ENCODE measurements at places on chromosomes 3 and 15.

GRCh38 chr3:150315721-150316120, 92.4 kb upstream of the TSC22D2 start:
- peak; percentile 19 for DNase-seq

GRCh38 chr3:63595221-63595620, 57.3 kb upstream of the SNTN start:
- DNase-seq = no peak

- peak; percentile 76 for DNase-seq
Measured at GRCh38 chr3:50450209-50450921, 53.1 kb downstream of the CACNA2D2 start.

- no peak for DNase-seq
Measured at GRCh38 chr3:107361633-107362032, 15.6 kb upstream of the CCDC54 start.

DNA sequence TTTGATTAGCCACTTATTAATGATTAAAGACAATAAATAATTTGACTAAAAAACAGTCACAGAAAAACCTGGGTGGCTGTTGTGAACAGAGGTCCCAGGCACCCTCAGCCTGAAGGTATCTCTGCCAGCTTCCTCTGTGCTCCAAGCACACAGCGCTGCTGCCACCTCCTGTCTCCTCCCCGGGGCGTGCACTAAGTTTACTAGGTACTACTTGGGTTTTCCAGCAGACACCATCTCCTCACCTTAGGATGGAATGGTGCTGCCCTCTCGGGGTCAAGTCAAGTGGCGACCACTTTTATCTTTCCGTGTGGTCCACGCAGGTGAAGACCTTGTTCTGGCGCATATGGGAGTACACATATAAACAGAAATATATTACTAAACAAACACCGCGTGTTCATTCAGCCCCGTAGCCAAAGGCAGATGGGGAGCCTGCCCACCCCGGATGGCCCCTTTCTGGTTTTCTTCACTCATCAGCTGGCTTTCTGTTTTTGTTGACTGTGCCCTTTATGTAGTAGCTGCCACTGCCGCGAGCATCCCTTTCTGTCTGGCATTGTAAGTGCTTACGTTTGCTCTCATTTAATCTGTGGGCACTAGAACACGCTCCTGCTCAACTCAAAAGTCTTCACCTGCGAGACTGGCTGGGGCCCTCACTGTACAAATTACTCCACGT, 128.0 kb downstream of the LRIG1 start:
- no peak for DNase-seq

GRCh38 chr3:43647331-43648166, 25.7 kb upstream of the ANO10 start:
- no peak for DNase-seq

GRCh38 chr15:70722266-70723121, 40.9 kb downstream of the UACA start:
- no peak for DNase-seq

GRCh38 chr15:70752193-70752635, 11.1 kb downstream of the UACA start:
- peak; percentile 71 for DNase-seq

DNA sequence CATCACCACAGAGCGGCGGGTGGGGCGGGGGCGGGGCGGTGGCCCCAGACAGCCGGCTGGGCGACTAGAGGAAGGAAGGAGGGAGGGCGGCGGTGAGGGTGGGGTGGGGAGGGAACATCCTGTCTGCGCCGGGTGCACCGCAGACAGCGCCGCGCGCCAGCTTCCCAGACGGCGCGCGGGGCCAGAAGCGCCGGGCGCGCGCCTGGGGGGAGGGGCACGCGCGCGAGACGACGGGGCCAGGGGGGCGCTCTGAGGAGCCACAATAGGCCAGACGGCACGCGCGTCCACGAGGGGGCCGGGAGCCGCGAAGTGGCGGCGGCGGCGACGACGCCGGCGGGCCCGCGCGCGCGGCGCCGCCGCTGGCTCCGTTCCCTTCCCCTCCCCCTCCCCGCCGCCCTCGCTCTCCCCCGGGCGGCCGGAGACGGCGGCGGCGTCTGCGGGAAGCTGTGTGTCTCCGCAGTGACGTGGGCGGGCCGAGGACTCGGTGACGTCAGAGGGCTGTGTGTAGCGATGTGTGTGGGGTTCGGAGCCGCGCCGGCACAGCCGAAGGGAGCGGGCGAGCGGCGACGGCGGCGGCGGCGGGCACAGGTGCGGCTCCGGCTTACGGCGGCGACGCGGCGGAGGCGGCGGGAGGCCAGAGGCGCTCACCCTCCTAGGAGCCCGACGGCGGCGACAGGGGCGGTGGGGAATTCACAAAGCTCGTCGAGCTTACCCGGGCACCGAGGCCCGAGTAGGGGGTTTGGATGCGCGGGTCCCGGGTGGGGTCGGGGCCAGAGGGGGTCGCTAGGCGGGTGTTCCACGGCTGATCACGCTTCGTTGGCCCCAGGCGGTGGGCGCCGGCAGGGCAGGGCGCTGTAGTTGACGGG, at the start of gene SKIL:
SKIL (plus strand) TSS at position 540 of the 866 bp plus-strand sequence. CDS start 2,617 bp downstream, outside the sequence.
- DNase-seq = peak; percentile 96

DNA sequence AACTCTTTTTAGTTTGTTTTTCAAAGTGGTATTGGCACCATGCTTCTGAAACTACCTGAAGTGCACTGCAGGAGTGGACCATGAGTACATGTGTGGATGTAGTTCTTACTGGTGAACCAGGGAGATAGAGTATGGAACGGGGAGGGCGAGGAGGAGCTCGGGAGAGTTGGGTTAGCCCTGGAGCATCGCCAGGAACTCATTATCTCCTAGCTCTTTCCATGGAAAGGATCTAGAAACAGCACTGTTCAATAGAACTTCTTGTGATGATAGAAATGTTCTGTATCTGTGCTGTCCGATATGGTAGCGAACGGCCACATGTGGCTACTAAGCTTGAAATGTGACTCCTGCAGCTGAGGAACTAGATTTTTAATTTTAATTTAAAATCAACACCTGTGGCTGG, 47.3 kb downstream of the VGLL4 start:
- DNase-seq = no peak

DNA sequence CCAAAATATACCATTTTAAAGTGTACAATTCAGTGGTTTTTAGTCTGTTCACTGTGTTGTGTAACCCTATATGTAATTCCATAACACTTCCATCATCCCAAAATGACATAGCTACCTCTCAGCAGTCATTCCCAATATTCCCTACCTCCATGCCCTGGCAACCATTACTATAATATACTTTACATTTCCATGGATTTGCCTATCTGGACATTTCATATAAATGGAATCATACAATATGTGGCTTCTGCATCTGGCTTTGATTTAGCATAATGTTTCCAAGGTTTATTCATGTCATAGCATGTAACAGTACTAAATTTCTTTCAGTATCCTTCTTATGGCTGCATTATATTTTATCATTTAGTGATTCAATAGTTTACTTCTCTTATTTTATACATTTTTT, 25.3 kb downstream of the FAM98B start:
- no peak for DNase-seq

GRCh38 chr3:65928110-65928509, 110.6 kb downstream of the MAGI1 start:
- DNase-seq = no peak

Data from right hindlimb (tissue), 1 donor.